ENCODE measurements at places on chromosomes 16 and 17. TPM values are rescaled to one million over a fixed set of nuclear protein-coding genes. Genes with fewer than 3 reads are reported as not detected.

DNA sequence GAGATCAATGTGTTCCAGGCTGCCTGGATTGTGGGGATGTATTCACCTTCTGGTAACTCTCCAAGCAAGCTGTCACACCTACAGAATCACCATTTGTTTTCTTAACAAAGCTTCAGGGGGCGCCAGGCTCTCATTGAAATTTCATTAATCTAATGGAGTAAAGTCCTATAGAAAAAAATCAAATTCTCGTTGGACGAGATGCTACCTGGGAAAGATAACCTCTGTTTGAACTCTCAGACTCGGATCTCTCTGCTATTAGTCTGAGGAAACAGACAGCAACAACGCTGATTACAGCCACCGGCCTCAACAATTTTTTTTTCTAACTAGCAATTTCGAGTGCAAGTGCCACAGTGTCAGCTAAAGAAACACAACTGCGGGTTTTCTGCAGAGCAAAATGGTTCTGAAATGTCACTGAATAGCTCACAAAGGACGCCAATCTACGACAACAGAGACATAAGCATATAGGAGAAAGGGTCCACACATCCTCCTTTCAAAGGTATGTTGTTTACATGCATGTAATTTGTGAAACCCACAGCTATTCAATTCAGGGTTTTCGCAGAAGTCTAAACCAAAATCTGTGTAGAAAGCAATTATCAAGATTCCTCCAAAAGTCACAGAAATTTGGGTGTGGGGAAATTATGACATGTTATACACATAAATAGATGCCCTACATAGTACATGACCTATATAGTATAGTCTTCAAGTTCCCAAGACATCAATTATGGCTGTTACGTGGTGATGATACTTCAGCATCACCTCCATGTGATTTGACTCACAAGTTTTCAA, 135.8 kb downstream of the SKAP1 start:
- peaks cover 62% of the 10 kb centered on the region for H3K27me3 ChIP-seq
- no peaks in the 10 kb centered on the region for H3K36me3 ChIP-seq
- H3K4me3 ChIP-seq = no peak overlapping the region
- H3K27ac ChIP-seq = no peak overlapping the region
- H3K4me1 ChIP-seq = no peaks in the 10 kb centered on the region

GRCh38 chr16:4245077-4245791, 3.4 kb upstream of the SRL start:
- H3K27me3 ChIP-seq = no peaks in the 10 kb centered on the region
- H3K36me3 ChIP-seq = no peaks in the 10 kb centered on the region
- peaks cover 75% of the 10 kb centered on the region for H3K4me1 ChIP-seq
- no peak overlapping the region for H3K4me3 ChIP-seq
- H3K27ac ChIP-seq = peak overlapping the region; percentile 97
- no peak for DNase-seq

The ITGB3 gene
- total RNA-seq = 11.8 TPM

GRCh38 chr17:27217631-27218030, 76.3 kb upstream of the WSB1 start:
- H3K27me3 ChIP-seq = no peaks in the 10 kb centered on the region
- DNase-seq = no peak

- no peak for DNase-seq
- H3K36me3 ChIP-seq = no peaks in the 10 kb centered on the region
- no peaks in the 10 kb centered on the region for H3K4me1 ChIP-seq
- H3K27ac ChIP-seq = no peak overlapping the region
Measured at GRCh38 chr16:48210747-48211146, 33.4 kb upstream of the LONP2 start.

All from cardiac muscle cell (in vitro differentiated cells and primary cell).